Dermis blood vessel endothelial cell (primary cell): ENCODE measurements at places on chromosomes 1 and 21. TPM values are rescaled to one million over a fixed set of nuclear protein-coding genes. Genes with fewer than 3 reads are reported as not detected.

GRCh38 chr1:22754106-22754768 lies 43.6 kb downstream of the EPHB2 start:
- DNase-seq = peak; percentile 56

Gene DDOST
- 314 and 417 TPM in 2 replicates for total RNA-seq

DNA sequence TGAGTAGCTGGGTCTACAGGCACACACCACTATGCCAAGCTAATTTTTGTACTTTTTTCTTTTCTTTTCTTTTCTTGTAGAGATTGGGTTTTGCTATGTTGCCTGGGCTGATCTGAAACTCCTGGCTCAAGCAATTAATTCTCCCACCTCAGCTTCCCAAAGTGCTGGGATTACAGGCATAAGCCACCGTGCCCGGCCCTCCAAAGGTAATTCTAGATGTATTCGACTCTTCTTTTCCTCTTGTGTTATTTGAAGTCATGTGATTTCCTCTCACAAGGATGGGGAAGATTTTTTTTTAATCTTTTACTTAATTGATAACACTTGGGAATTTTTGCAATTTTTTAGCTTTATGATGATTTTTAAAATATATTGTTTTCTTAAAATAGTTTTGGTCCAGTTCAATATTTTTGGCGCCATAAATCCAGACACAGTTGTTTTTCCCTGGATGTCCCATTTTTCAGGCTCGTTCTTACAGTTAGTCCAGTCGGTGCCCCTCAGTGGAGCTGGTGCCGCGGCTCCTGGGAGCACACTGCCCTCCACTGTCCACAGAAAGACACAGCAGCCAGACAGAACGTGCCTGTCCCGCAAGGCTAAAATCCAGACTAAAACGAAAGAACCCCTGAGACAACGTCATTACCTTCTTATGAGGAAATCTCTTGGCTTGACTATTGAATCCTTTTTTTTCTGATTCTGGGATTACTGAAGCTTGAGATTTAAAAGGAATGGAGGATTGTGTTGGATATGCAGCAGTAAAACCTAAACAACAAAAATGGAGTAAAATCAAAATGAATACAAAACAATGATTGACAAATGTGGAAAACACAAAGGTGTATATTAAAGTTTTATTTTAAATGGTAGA lies 22.4 kb downstream of the STPG1 start:
- peak; percentile 92 for DNase-seq

Gene PRDM16
- not detected in 2 replicates for total RNA-seq

GRCh38 chr1:23804183-23804835 lies 3.8 kb upstream of the GALE start:
- DNase-seq = no peak

Gene CBS
- 0.85 and 41.2 TPM in 2 replicates for total RNA-seq

Gene MAP3K7CL
- 2.2 and 3.7 TPM in 2 replicates for total RNA-seq

GRCh38 chr1:31977385-31978131 lies 36.1 kb upstream of the KHDRBS1 start:
- peak; percentile 49 for DNase-seq

GRCh38 chr1:163924041-163924440 lies 602.3 kb downstream of the NUF2 start:
- no peak for DNase-seq

DNA sequence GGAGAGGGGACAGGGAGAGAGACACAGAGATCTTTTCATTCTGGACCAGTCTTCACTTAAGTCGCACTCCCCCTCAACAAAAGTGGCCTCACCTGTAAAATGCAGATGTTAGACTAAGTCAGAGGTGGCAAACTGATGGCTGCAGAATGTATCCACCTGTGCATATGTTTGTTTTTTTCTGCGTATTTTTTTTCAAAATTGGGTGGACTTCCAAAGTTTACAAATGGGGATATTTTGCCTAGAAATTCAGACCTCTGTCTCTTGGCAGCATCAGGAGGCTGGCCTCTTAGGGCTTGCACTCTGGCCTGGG lies 525.0 kb downstream of the MATN1 start:
- no peak for DNase-seq

GRCh38 chr1:63908016-63908415 lies 134.2 kb downstream of the ROR1 start:
- DNase-seq = no peak

DNA sequence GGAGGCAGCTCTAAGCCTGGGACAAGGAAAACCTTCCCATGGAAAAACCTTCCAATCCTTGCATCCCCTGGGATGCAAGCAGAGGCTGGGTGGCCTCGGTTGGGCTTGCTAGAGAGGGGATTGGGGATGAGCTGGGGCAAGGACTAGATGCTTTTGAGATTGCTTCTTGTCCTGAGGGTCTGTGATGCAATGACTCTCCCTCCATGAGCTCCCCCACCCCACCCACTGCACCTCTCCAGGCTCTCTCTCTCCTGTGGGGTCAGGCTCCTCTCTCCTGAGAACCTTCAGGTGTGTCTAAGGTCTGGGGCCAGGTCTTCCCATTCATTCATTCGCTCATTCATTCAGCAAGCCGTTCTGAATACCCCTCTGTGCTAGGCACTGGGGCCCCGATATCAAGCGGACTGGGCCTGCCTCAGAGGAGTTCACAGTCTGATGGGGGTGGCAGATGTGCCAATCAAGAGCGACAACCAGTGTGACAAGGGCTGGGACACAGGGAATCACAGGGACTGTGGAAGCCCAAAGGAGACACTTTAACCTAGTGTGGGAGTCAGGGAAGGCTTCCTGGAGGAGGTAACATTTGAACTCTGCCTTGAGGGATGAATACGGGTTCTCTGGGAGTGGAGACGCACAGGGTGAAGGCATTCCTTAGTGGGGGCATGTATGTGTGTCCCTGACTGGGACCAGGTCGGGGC lies 6.5 kb downstream of the LDLRAD1 start:
- no peak for DNase-seq

DNA sequence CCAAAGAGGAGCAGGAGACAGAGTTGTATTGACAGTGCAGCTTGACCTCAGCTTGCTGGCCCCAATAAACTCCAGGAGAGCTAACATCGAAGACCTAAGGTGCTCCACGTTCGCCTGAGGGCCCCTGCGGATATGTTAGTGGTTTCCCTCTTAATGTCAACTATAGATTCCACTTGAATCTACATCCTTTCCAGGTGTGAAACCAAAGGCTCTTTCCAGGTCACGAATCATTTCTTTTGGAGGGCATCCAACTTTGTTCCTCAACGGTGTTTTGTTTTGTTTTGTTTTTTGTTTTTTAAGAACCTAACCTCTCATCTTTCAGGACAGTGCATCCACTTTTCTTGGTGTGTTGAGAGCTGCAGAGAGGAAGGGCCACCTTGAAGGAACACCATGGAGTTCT lies 267.6 kb upstream of the SGIP1 start:
- DNase-seq = peak; percentile 54

GRCh38 chr1:231338270-231339128 lies at the start of gene SPRTN:
Gene SPRTN (plus strand): TSS chr1:231338293. CDS start chr1:231338384, 91 bp downstream.
- DNase-seq = peak; percentile 34

Gene CADM3
- under 0.01 and 0.09 TPM in 2 replicates for total RNA-seq

GRCh38 chr21:35256468-35256988 lies 207.4 kb upstream of the RUNX1 start:
- peak; percentile 93 for DNase-seq

Gene POU3F1
- total RNA-seq = under 0.01 and 0.05 TPM in 2 replicates
